Activated CD8-positive, alpha-beta T cell treated with anti-CD3 and anti-CD28 coated beads for 36 hours (primary cell): ENCODE measurements at places on chromosomes 1 and 21. TPM values are rescaled to one million over a fixed set of nuclear protein-coding genes. Genes with fewer than 3 reads are reported as not detected.
A peak's percentile ranks its signal among the peaks of the same experiment; 100 is the strongest.

SLC5A3 gene
- total RNA-seq: 21.1 TPM

APCS gene
- total RNA-seq: not detected

AMY1A gene
- not detected for total RNA-seq

RASSF5 gene
- total RNA-seq: 215 TPM

CYP4Z1 gene
- total RNA-seq: not detected

CGN gene
- total RNA-seq: 1.7 TPM

C8B gene
- total RNA-seq: not detected

OR6N1 gene
- not detected for total RNA-seq

KLHDC8A gene
- total RNA-seq: not detected

TCEA3 gene
- total RNA-seq: 7.0 TPM

CACNA1S gene
- total RNA-seq: not detected

DNA sequence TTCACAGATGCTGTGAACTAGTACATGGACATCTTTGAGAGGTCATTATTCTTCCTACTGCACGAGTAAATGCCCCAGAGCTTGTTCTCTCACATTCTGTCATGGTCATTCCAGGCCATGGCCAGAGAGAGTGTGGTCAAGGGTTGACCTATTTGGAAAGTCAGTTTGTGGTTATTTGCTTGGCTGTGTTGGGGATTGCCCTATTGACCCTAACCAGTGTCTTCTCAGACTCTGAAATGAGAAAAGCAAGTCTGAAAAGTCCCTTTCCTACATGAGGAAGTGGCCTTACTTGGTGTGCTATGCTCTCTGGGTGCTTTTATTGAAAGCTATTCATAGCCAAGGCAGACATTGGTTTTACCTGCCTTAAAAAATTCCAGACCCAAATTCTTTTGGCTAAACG lies 26.6 kb downstream of the CLIC6 start:
- H3K4me3 ChIP-seq: no peak overlapping the region
- DNase-seq: no peak
- no peak overlapping the region for H3K27ac ChIP-seq
- peaks cover 6% of the 10 kb centered on the region for H3K4me1 ChIP-seq

GRCh38 chr1:1356166-1356795 lies 2.1 kb downstream of the MXRA8 start:
- H3K27me3 ChIP-seq: peaks cover 12% of the 10 kb centered on the region
- H3K4me1 ChIP-seq: peaks cover 28% of the 10 kb centered on the region
- no peak for DNase-seq
- H3K36me3 ChIP-seq: no peaks in the 10 kb centered on the region
- no peak overlapping the region for H3K27ac ChIP-seq
- no peak overlapping the region for H3K4me3 ChIP-seq

DNA sequence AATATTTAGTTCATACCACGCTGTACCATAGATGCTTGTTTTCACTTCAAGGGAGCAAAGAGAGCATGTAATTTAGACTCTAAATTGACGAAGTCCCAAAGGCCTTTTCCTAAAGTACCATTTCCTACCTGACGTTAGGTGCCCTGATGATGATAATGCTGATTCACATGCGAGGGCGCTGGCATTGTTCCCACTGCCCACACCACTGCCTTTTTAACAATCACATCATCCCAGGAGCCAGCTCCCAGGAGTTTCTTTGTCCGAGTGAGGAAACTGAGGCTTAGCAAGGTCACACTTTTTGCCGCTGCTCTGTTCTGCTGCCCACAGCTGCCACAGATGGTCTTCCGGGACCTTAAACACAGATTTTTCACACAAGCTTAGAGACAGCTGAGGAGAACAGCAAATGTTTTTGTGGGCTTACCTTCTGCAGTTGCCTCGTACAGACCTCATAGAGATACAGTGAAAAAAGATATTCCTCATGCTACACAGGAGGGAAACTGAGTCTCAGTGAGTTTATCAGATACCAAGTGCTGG lies 69.4 kb downstream of the EVA1C start:
- no peak for DNase-seq
- H3K27ac ChIP-seq: no peak overlapping the region
- no peaks in the 10 kb centered on the region for H3K27me3 ChIP-seq
- H3K4me3 ChIP-seq: no peak overlapping the region

- H3K36me3 ChIP-seq: no peaks in the 10 kb centered on the region
- peaks cover 5% of the 10 kb centered on the region for H3K27me3 ChIP-seq
- H3K27ac ChIP-seq: no peak overlapping the region
Measured at GRCh38 chr1:30409476-30410152, 313.8 kb downstream of the MATN1 start.

DNA sequence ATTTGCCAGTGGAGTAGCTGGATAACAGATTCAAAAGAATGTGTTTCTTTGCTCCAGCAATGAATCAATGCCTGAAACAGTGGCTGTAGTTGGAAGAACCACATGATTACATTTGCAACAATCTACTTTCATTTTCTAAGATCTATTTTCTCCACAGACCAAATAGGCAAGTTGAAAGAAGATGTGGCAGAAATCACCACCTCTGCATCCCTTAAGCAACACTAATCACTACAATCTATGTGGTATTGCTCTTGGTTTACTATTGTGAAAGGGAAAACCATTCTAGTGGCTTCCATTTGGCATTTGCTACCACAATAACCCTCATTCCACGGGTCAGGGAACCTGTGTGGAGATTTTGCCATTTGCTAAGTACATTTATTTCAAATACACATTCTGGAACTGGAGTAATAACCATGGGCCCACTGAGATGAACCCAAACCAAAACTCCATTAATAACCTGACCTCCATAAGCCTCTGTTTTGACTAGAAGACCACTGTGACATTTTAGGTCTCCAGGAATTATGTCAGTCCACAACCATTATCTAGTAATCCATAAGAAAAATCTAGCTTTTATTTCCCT lies 66.3 kb downstream of the C1orf185 start:
- H3K27me3 ChIP-seq: peaks cover 8% of the 10 kb centered on the region
- H3K27ac ChIP-seq: no peak overlapping the region
- peaks cover 8% of the 10 kb centered on the region for H3K4me1 ChIP-seq
- H3K4me3 ChIP-seq: no peak overlapping the region

- no peaks in the 10 kb centered on the region for H3K27me3 ChIP-seq
- no peak for DNase-seq
- no peak overlapping the region for H3K4me3 ChIP-seq
- peaks cover 4% of the 10 kb centered on the region for H3K36me3 ChIP-seq
Measured at GRCh38 chr1:246221485-246222255, 285.4 kb downstream of the SMYD3 start.

- H3K4me1 ChIP-seq: peaks cover 5% of the 10 kb centered on the region
- H3K36me3 ChIP-seq: no peaks in the 10 kb centered on the region
- no peak overlapping the region for H3K4me3 ChIP-seq
- H3K27me3 ChIP-seq: peaks cover 4% of the 10 kb centered on the region
Measured at GRCh38 chr1:168333562-168334276, 53.0 kb downstream of the TBX19 start.

DNA sequence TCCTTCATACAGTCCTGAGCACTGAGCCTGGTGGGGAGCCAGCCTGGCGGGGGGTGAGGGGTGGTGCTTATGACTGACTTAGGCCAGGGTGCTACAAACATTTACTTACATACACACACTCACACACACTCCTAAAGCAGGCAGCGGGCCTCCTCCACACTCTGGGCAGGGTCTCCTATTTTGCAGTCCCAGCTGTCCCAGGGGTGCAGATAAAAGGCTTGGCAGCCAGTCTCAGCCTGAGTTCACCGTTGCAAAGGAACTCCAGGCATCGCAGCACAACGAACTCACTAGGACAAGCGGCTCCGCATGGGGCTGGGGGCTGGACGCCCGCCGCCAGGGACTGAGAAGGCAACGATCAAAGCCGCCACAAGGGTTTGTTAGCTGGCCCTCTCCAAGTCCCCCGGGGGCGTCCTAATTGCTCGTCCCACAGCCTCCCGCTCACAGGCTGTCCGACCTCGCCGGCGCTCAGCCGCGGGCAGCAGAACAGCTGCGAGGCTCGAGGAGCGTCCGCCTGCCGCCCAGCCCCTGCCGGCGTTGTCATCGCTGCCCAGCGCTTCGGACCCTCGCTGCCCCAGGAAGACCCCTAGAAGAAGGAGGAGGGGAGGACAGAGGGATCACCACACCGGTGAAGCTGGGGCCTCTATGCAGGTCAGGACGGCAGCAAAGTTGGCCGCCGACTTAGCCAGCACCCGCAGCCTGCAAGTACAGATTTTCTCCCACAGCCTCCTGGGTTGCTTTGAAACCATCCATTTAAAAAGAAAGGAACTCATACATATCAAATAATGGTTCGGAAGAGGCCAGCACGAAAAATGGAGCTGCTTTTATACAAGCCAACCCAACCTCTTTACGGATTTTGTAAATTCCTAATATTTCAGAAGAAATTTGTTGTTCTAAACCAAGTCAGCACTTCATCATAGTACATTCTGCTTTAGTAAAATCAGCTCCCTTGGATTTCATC lies 6.2 kb downstream of the BARHL2 start:
- no peaks in the 10 kb centered on the region for H3K36me3 ChIP-seq
- H3K27ac ChIP-seq: no peak overlapping the region
- peaks cover 7% of the 10 kb centered on the region for H3K4me1 ChIP-seq
- H3K27me3 ChIP-seq: peaks cover 85% of the 10 kb centered on the region
- no peak overlapping the region for H3K4me3 ChIP-seq

DNA sequence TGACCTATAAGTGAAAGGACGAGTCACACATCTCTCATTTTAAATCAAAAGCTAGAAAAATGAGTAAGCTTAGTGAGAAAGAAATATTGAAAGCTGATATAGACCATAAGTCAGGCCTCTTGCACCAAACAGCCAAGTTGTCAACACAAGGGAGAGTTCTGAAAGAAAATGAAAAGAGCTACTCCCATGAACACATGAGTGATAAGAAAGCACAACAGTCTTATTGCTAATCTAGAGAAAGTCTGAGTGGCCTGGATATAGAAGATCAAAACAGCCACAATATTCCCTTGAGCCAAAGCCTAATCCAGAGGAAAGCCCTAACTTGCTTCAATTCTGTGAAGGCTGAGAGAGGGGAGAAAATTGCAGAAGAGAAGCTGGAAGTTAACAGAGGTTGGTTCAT lies 175.0 kb downstream of the SMYD3 start:
- peaks cover 44% of the 10 kb centered on the region for H3K4me1 ChIP-seq
- H3K27ac ChIP-seq: peak overlapping the region; percentile 68
- no peaks in the 10 kb centered on the region for H3K27me3 ChIP-seq
- no peak overlapping the region for H3K4me3 ChIP-seq
- H3K36me3 ChIP-seq: peaks cover 57% of the 10 kb centered on the region
- no peak for DNase-seq

GRCh38 chr1:41874903-41875411 lies 43.8 kb downstream of the HIVEP3 start:
- no peaks in the 10 kb centered on the region for H3K27me3 ChIP-seq
- H3K4me3 ChIP-seq: no peak overlapping the region
- no peak for DNase-seq
- H3K4me1 ChIP-seq: peaks cover 34% of the 10 kb centered on the region
- H3K36me3 ChIP-seq: no peaks in the 10 kb centered on the region
- H3K27ac ChIP-seq: no peak overlapping the region

DNA sequence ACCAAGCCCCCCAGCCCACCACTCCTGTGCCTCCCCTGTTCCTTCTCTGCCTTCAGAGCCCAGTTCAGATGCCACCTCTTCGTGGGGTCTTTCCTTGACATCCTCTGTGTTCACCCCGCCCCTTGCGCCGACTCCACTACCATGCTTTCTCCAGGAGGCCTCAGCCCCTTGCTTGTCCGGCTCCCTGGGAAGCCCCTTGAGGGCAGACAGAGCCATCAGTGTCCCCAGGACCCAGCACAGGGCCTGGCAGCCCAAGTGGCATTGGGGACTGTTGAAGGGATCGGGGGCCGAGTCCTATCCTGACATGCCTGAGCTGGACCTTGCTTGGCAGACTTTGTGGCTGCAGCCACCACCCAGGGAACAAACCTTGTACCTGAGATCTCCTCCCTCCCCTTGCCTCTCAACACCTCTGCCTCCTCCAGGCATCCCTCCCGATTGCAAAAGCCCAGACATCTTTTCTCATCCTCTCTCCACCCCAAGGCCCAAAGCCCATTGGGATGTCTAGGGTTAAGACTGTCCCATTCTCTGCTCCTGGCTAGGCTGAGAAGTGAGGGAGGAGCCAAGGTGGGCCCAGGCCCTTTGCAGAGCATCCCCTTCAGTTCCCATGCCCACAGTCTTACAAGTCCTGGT lies 3.4 kb downstream of the CLDN19 start:
- no peak overlapping the region for H3K4me3 ChIP-seq
- H3K27me3 ChIP-seq: no peaks in the 10 kb centered on the region
- peaks cover 7% of the 10 kb centered on the region for H3K4me1 ChIP-seq
- H3K36me3 ChIP-seq: no peaks in the 10 kb centered on the region
- H3K27ac ChIP-seq: no peak overlapping the region

DNA sequence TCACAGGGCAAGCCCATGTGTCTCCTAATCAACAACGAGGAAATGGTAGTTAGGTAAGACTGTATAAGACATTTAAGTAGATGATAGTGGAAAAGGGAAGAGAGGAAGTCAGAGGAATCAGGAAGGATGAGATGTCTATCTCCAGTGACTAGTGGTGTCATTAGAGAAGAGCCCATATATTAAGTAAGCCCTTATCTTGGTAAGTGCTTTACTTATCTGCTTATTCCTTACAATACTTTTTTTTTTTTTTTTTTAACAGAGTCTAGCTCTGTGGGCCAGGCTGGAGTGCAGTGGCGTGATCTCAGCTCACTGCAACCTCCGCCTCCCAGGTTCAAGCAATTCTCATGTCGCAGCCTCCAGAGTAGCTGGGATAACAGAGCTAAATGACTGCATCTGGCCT lies 29.5 kb downstream of the RNF11 start:
- peaks cover 62% of the 10 kb centered on the region for H3K4me1 ChIP-seq
- H3K27me3 ChIP-seq: no peaks in the 10 kb centered on the region
- no peak overlapping the region for H3K4me3 ChIP-seq

DNA sequence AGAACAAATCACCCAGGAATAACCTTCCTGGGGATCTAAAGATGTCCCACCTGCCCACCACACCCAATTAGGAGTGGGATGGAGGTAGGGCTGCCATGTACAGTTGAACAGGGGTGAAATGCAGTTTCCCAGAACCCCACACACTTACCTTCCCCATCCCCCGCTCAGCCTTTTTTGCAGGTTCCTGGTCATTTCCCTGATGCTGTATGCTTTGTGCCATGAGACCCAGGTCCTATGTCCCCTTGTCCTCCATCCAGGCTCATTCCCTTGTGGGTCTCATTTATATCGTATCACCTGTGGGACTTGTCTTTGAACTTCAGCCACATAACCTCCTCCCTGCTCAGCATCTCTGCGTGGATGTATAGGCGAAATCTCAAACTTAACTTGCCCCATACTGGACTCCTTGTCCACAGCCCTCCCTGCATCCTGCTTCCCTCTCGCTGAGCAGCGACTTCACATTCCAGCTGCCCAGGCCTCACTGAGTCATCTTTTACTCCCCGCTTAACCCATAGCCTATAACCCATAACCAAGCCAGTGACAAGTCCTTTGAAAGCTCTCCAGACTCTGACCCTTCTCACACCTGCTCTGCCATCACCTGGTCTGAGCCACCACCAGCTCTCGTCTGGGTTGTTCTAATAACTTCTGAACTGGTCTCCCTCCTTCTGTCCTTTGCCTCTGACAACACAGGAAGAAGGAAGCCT lies 4.7 kb downstream of the LDLRAD2 start:
- no peak overlapping the region for H3K4me3 ChIP-seq
- H3K27me3 ChIP-seq: peaks cover 11% of the 10 kb centered on the region
- no peaks in the 10 kb centered on the region for H3K36me3 ChIP-seq
- H3K4me1 ChIP-seq: peaks cover 6% of the 10 kb centered on the region
- H3K27ac ChIP-seq: no peak overlapping the region
